ENCODE measurements at places on chromosomes 2 and 18. TPM values are rescaled to one million over a fixed set of nuclear protein-coding genes. Genes with fewer than 3 reads are reported as not detected.

GRCh38 chr2:29374823-29375222 is 259.6 kb downstream of the CLIP4 start:
- no peak for DNase-seq

GRCh38 chr2:47272905-47273758 is 118.0 kb upstream of the STPG4 start:
- no peak for DNase-seq

The FEV gene
- not detected for polyA plus RNA-seq

The CDCA7 gene
- polyA plus RNA-seq = 28.1 TPM

The DARS1 gene
- polyA plus RNA-seq = 45.6 TPM

- no peak for DNase-seq
Observed at GRCh38 chr2:137748533-137748932, 215.7 kb upstream of the HNMT start.

All from foreskin keratinocyte (primary cell).